ENCODE measurements at places on chromosomes 4 and X.
A peak's percentile ranks its signal among the peaks of the same experiment; 100 is the strongest.

DNA sequence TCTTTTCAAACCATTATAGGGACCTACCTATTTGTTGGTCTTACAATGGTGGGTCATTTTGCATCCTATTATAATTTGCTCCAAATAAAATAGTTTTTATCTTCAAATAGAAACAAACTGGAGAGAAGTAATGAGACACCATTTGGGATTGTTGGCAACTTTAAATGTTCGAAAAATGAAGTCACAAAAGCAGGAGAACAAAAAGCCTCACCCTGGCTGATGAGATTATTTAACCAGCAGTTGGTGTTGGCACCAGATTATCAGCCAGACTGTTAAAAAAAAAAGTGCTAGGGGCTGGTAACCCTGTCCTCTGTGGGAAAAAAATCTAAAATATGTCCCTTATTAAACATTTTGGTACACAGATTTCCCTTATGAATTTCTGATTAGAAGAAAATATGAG, 100.3 kb downstream of the DCK start:
- H3K36me3 ChIP-seq, result peaks cover 6% of the 10 kb centered on the region
- H3K27ac ChIP-seq, result no peak overlapping the region
- no peaks in the 10 kb centered on the region for H3K27me3 ChIP-seq
- H3K4me1 ChIP-seq, result peaks cover 11% of the 10 kb centered on the region

DNA sequence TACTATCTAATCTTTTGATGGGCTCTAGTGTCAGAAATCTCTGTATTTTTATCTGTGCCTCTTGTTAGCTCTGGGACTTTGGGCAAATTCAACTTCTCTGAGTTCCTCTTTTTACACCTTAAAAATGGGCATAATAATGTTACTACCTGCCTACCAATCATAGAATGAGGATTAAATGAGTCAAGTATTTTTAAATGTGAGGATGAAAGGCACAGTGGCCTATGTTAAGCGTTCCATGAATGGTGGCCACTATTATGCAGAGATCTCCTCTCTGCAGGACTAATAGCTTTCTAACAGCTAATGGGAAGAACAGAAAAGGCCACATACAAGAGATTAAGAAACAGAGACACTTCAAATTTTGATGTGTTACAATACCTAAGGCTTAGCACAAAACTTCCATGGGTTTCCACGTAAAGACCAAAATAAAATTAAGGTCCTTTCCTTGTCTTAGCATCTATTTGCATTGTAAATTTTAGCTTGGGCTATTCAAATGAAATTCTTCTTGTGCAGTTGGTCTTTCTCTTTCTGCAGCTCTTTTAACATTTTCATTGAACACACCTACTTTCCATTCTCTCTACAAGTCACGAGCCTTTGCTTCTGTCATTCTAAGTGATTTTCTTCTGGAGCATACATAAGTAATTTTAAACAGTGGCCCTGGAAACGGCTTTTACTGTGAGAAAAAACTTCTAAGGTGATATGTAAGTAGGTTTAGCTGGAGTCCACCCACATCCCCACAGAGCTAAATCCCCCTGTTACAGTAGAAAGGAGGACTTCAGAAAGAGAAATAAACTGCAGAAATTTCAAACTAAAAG, 117.9 kb upstream of the MED14 start:
- peaks cover 40% of the 10 kb centered on the region for H3K27me3 ChIP-seq
- H3K4me1 ChIP-seq, result peaks cover 8% of the 10 kb centered on the region
- H3K27ac ChIP-seq, result no peak overlapping the region
- H3K4me3 ChIP-seq, result no peak overlapping the region

GRCh38 chrX:129876771-129877305, 29.1 kb upstream of the UTP14A start:
- peaks cover 7% of the 10 kb centered on the region for H3K27me3 ChIP-seq
- no peak overlapping the region for H3K27ac ChIP-seq
- H3K4me1 ChIP-seq, result no peaks in the 10 kb centered on the region
- H3K4me3 ChIP-seq, result no peak overlapping the region
- H3K36me3 ChIP-seq, result no peaks in the 10 kb centered on the region
- no peak for DNase-seq

DNA sequence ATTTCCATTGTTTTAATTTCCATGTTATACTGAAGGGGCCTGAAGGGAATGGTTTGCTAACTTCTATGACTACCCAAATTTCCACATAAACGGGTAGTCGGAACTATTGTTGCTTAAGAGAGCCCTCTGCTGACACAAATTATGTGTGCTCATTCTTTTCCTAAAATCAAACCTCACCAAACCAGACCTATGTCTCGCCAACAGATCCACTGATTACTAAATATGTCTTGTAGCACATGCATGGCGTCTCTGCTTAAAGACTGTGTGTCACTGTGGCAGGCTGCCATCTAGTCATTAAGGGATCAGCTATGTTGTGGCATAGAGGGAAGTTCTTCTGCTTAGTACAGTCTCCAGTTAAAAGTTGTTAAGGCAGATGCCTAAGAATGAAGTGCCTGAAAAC, 25.1 kb downstream of the PIR start:
- peaks cover 5% of the 10 kb centered on the region for H3K4me1 ChIP-seq
- no peaks in the 10 kb centered on the region for H3K36me3 ChIP-seq
- no peak overlapping the region for H3K4me3 ChIP-seq
- no peak for DNase-seq

- no peaks in the 10 kb centered on the region for H3K36me3 ChIP-seq
- H3K4me3 ChIP-seq, result no peak overlapping the region
- no peaks in the 10 kb centered on the region for H3K4me1 ChIP-seq
- no peak for DNase-seq
- no peak overlapping the region for H3K27ac ChIP-seq
Observed at GRCh38 chrX:37383313-37383712, 34.1 kb downstream of the PRRG1 start.

DNA sequence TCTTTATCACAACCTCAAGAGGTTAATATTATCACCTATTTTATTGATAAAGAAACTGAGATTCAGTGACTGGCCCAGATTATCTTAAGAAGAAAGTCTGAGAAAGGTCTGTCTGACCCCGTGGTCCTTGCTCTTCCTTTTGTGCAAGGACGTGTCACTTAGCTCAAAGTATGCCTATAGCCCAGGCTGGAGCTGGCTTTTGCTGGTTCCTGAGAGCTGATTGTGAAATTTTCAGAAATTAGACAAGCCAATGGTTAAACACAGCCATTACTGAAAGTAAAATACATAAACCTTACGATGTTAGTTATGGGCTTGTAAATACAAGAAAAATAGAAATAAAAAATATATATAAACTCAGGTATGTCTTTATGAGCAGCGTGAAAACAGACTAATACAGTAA, 70.1 kb downstream of the CHRNA9 start:
- DNase-seq, result no peak
- no peaks in the 10 kb centered on the region for H3K4me1 ChIP-seq
- no peak overlapping the region for H3K27ac ChIP-seq
- no peak overlapping the region for H3K4me3 ChIP-seq

- no peaks in the 10 kb centered on the region for H3K36me3 ChIP-seq
- H3K4me1 ChIP-seq, result peaks cover 12% of the 10 kb centered on the region
- peaks cover 41% of the 10 kb centered on the region for H3K27me3 ChIP-seq
- H3K27ac ChIP-seq, result no peak overlapping the region
- H3K4me3 ChIP-seq, result no peak overlapping the region
- no peak for DNase-seq
Observed at GRCh38 chr4:2423695-2424094, 4.9 kb downstream of the CFAP99 start.

GRCh38 chr4:150009533-150009932, 68.7 kb upstream of the DCLK2 start:
- H3K27me3 ChIP-seq, result peaks cover 11% of the 10 kb centered on the region
- no peaks in the 10 kb centered on the region for H3K36me3 ChIP-seq
- H3K4me3 ChIP-seq, result no peak overlapping the region
- no peaks in the 10 kb centered on the region for H3K4me1 ChIP-seq
- no peak for DNase-seq

- no peaks in the 10 kb centered on the region for H3K27me3 ChIP-seq
- no peak for DNase-seq
- H3K4me1 ChIP-seq, result no peaks in the 10 kb centered on the region
- H3K4me3 ChIP-seq, result no peak overlapping the region
- H3K36me3 ChIP-seq, result peaks cover 8% of the 10 kb centered on the region
- no peak overlapping the region for H3K27ac ChIP-seq
Observed at GRCh38 chrX:2457289-2458133, 43.3 kb downstream of the DHRSX start.

DNA sequence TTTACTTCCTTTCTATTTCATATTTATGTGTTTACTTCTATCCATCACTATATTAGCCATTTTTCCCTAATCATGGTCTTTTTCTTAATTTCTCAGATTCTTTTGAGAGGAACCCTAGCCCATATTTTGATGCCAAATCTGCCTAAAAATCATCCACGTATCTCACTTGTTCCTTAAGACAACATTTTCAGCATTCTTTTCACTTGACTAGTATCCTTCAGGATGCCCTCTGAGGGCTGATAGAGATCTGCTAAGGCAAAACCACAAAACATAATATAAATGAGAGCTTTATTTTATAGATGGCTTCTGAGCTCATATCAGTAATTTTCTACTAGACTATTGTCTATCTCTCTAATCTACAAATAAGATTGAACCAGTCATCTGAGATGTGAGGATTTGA, 341.9 kb downstream of the GPM6A start:
- H3K27ac ChIP-seq, result no peak overlapping the region
- H3K36me3 ChIP-seq, result peaks cover 5% of the 10 kb centered on the region
- no peaks in the 10 kb centered on the region for H3K27me3 ChIP-seq
- H3K4me3 ChIP-seq, result no peak overlapping the region
- no peak for DNase-seq

DNA sequence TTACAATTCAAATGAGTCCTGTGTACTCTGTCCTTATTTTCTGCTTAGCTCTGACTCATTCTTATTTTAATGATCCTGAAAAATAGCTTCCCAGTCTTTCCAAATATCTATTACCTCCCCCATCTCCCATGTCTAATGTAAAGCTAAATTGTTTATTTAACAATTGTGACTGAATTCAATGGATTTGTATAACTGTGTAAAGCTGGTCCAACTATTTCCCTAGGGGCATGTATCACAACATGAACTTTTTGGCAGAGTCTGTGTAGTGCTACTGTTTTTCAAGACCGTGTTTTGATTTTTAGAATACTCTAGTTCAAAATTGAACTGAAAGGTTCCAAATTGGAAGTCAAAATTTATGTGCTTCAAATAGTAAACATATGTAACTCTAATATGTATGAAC, 67.8 kb downstream of the SPCS3 start:
- H3K36me3 ChIP-seq, result no peaks in the 10 kb centered on the region
- no peak overlapping the region for H3K4me3 ChIP-seq
- no peak for DNase-seq
- H3K27ac ChIP-seq, result peak overlapping the region; percentile 26
- H3K4me1 ChIP-seq, result no peaks in the 10 kb centered on the region

- no peaks in the 10 kb centered on the region for H3K36me3 ChIP-seq
- H3K27me3 ChIP-seq, result no peaks in the 10 kb centered on the region
- no peak for DNase-seq
- H3K27ac ChIP-seq, result no peak overlapping the region
Observed at GRCh38 chr4:85861064-85861765, 386.3 kb downstream of the ARHGAP24 start.

GRCh38 chr4:126267689-126268088, 952.9 kb downstream of the FAT4 start:
- no peaks in the 10 kb centered on the region for H3K27me3 ChIP-seq
- no peaks in the 10 kb centered on the region for H3K36me3 ChIP-seq
- no peak for DNase-seq
- H3K4me1 ChIP-seq, result no peaks in the 10 kb centered on the region
- no peak overlapping the region for H3K4me3 ChIP-seq

DNA sequence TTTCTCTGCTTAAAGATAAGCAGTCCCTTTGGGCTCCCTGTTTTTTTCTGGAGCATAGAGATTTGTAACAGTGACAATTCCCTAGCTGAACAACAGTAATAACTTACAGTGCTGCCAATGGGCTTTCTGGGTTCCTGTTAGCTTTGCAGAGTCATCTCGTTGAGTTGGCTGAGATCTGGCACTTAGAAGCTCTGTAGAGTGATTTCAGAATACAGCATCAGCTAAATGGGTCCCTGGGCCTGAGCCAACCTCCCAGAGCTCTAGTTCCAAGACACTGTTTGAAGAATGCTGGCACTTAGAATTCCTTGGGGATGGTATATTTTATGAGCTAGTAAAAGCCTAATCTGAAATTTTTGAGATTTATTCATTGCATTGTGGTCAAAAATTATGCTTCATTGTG, 43.5 kb upstream of the SERTM2 start:
- H3K4me3 ChIP-seq, result no peak overlapping the region
- no peak overlapping the region for H3K27ac ChIP-seq
- H3K4me1 ChIP-seq, result no peaks in the 10 kb centered on the region
- peaks cover 6% of the 10 kb centered on the region for H3K27me3 ChIP-seq
- DNase-seq, result no peak

DNA sequence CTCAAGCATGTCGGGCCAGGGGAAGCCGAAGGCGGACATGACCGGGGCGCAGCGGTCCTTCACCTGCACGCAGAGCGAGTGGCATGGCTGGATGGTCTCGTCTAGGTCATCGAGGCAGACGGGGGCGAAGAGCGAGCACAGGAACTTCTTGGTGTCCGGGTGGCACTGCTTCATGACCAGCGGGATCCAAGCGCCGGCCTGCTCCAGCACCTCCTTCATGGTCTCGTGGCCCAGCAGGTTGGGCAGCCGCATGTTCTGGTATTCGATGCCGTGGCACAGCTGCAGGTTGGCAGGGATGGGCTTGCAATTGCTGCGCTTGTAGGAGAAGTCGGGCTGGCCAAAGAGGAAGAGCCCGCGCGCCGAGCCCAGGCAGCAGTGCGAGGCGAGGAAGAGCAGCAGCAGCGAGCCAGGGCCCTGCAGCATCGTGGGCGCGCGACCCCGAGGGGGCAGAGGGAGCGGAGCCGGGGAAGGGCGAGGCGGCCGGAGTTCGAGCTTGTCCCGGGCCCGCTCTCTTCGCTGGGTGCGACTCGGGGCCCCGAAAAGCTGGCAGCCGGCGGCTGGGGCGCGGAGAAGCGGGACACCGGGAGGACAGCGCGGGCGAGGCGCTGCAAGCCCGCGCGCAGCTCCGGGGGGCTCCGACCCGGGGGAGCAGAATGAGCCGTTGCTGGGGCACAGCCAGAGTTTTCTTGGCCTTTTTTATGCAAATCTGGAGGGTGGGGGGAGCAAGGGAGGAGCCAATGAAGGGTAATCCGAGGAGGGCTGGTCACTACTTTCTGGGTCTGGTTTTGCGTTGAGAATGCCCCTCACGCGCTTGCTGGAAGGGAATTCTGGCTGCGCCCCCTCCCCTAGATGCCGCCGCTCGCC, at the start of gene SFRP2:
TSS of gene SFRP2 (minus strand) at position 671 of the 864 bp plus-strand sequence. CDS start at position 423, 248 bp downstream.
- H3K4me3 ChIP-seq, result peak within 1 kb of the TSS; percentile 79
- H3K27me3 ChIP-seq, result peaks cover 81% of the 10 kb centered on the region
- H3K4me1 ChIP-seq, result peaks cover 44% of the 10 kb centered on the region
- DNase-seq, result no peak
- H3K27ac ChIP-seq, result no peak within 1 kb of the TSS

- no peaks in the 10 kb centered on the region for H3K4me1 ChIP-seq
- no peaks in the 10 kb centered on the region for H3K36me3 ChIP-seq
- H3K4me3 ChIP-seq, result no peak overlapping the region
- H3K27me3 ChIP-seq, result no peaks in the 10 kb centered on the region
- H3K27ac ChIP-seq, result no peak overlapping the region
Observed at GRCh38 chr4:106587558-106587957, 219.0 kb upstream of the GIMD1 start.

GRCh38 chr4:304969-305680, at the start of gene ZNF732:
Gene ZNF732, minus strand, starts transcription at chr4:305474. Its CDS starts 164 bp downstream, at chr4:305310.
- H3K27ac ChIP-seq, result no peak within 1 kb of the TSS
- peaks cover 10% of the 10 kb centered on the region for H3K4me1 ChIP-seq
- peaks cover 18% of the 10 kb centered on the region for H3K27me3 ChIP-seq
- DNase-seq, result no peak

Data from activated T-cell treated with anti-CD3 and anti-CD28 coated beads, Interleukin-2, amount 50 U/mL, for 72 hours (primary cell).